ENCODE measurements at places on chromosomes 3 and 15.

DNA sequence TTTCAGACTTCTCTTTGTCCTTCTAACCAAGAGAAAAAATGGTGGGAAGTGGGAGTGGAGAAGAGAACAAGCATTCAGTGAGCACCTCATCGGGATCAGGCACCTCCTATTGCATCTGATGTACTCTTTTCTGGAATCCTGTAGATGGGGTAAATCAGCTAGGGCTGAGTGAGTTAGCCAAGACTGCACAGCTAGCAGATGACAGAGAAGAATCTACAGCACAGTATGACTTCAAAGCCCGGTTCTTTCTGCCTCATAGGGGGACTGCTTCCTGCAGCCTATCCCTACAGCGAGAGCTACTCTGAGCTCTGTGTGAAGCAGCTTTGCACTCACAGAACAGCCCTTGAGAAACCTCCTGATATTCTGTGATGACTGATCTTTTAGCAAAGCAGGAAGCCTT lies 275.2 kb upstream of the MEIS2 start:
- DNase-seq: no peak

GRCh38 chr3:58052373-58053273 lies 44.4 kb downstream of the FLNB start:
- no peak for DNase-seq

DNA sequence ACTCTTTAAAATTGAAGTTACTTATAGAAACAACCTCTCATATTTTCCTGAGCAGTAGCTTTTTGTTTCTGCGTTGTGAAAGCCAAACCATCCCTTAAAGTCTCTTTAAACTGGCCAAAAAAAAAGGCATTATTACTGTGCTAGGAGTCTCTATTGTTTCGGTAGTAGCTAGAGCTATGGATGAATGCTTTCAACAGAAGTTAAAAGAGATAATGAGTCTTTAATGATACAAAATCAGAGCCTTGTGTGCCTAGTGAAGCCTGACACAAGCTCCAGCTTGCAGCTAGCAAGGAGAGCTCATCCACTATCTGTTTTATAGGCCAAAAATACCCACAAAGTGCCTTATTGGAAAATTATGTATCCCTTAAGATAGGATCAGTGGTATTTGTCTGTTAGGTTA lies 360.4 kb upstream of the CDIN1 start:
- no peak for DNase-seq

DNA sequence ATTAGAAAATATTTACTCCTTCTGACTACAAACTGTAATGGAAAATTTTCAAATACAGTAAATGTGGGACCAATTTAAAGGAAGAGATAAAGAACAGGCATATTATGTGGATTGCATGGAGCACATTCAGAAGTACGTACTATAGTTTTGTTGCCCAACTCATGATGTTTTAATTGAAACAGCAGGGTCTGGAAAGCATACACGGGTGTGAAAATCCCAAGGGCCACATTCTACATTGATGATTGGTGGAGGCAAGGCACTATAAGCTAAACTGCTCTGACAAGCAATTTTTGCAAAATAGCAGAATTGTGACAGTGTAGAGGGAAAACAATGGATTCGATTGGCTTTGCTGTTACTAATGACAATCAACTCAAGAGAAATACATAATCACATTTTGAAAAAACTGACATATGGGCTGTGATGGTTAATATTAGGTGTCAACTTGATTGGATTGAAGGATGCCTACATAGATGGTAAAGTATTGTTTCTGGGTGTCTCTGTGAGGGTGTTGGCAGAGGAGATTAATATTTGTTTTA lies 458.6 kb downstream of the PYDC2 start:
- DNase-seq: no peak

DNA sequence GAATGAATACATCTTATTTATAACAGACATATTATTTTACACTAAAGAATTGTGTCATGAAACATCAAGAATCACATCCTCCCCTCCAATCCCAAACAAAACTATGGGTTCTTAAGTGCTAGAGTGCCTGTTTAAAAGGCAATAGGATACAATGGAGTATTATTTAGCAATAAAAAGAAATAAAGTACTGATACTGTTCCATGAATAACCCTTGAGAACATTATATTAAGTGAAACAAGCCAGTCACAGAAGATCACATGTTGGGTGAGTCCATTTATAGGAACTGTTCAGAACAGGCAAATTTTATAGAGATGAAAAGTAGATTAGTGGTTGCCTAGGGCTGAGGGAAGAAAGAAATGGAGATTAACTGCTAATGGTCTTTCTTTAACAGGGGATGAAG lies 86.5 kb downstream of the ANKRD28 start:
- no peak for DNase-seq
